ENCODE measurements at places on chromosomes 16 and 17.

DNA sequence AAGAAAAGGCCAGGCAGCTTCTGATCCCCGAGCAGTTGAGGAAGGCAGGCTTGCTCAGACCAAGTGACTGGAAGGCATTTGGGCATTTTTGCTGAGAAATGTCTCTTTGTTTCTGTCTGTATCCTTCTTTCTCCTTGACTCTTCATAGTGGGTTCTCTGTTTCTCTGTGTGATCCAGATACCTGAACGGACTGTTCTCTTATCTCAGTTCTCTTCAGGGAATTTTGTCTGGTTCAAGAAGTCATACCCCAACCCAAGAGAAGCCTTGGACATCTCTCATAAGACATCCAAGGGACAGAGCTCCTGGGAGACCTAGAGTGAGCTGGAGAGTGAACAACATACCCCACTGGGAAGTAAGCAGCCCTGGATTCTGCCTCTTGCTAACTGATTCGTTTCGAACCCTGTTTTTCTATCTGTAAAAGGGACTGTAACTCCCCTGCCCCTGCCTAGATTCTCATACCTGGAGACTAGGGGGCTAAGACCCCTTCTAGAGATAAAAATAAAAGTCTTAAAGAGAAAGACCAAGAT lies 541 bp downstream of the CCL3 start:
- no peak for DNase-seq

- DNase-seq = no peak
Observed at GRCh38 chr16:66002601-66003000, 363.9 kb upstream of the CDH5 start.

DNA sequence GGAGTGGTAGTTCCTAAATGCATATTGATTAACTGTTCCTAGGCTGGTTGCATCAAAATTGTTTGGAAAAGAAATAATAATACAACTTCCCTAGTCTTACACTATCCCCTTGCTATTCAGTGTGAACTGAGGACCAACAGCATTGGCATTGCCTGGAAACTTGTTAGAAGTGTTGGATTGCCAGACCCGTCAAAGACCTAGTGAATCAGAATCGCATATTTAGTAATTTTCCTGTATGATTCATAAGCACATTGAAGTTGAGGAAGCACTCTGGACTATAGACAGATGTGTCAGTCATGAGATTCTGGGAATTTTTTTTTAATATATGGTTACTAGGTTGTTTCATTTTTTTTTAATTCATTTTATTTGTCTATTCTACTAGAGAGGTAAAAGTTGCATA lies 34.7 kb upstream of the KCNJ16 start:
- DNase-seq = no peak

DNA sequence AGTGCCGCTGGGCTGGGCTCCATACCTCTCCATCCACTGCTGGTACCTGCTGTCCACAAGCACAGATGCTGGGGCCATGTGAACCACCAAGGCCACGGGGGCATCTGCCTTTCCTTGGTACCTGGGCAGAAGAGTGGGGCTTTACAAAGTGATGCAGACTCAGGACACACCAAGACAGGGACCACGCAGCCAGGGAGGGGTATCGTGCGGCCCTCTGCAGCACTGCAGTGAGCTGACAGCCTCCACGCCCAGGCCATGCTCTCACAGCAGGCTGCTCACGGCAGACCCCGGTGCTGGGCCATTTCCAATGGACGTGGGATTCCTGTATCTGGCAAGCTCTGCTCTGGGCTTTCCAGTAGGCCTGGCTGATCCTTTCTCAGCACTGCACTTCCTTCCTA lies 14.4 kb downstream of the ELAC2 start:
- DNase-seq = no peak

DNA sequence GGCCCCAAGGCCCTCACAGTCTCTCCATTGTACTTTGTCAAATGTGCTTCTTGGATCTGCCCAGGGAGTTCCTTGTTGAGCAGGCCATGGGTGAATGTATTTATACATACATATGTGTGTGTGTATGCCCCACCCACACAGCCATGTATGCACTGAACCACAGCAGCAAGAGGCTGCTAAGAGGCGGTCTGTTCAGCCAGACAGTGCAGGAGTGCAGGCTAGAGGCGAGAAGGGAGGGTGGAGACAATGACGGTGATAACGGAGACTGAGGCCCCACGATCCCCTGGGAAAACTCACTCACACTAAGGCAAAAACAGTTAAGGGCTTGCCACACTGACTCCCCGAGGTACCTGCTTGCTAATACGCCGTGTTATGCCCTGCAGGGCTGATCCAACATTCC lies 151.0 kb upstream of the CDC42EP4 start:
- no peak for DNase-seq

DNA sequence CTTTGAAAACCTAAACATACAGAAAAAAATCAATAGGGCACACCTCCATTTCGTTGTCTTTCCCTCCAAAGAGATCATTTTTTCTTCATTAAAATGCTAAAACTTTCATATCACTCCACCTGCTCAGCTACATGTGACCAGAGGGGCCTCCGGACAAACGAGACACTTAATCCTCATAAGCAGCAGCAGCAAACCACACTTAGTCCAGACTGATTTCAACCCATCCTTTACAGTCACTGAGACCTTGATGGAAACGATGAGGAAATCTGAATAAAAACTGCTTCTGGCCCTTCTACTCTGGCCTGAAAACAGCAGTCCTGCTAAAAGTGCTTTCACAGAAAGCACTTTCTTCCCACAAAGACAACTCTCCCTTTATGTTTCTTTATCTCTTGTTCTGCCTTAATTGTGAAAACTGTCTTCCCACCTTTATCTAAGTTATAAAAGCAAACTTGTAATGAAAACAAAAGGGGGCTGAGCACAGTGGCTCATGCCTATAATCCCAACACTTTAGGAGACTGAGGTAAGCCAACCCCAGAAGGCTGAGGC lies 4.6 kb downstream of the ANKRD11 start:
- DNase-seq = no peak

DNA sequence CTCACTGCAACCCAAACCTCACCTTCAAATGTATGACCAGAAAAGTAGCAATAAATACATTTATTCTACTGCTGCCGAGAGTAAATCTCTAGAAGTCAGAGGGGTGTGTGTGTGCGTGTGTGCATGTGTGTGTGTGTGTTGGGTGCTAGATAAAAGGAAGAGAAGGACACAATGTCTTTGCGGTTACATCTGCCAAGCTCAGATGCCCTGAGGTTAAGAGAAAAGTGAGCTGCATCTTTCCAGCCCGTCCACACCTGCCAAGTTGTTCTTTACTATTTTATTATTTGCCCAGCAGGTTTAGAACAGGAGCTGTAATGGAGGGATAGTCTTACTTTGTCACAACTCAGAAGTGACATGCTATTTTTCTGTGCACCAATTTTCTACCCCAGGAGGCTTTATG lies 54.5 kb upstream of the ANKFN1 start:
- DNase-seq = no peak

DNA sequence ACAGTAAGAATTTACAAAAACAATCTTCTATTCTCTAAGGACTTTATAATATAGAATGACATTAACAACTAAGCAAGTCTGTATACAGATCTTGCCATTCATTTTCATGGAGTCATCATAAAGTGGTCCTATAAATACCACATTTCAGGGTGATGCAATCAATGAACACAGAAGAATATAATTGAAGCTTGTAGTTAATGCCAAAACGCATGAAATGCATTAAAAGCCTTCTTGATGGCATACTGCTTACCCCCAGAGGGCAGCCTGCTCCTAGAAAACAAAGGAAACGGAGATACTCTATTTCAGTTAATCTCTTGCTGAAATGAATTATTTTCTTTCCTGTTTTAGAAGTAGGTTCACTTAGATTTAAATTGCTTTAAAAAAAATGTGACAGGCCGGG lies 45.2 kb upstream of the STAC2 start:
- DNase-seq = no peak

- DNase-seq = no peak
Observed at GRCh38 chr16:30912794-30913412, 10.5 kb upstream of the FBXL19 start.

DNA sequence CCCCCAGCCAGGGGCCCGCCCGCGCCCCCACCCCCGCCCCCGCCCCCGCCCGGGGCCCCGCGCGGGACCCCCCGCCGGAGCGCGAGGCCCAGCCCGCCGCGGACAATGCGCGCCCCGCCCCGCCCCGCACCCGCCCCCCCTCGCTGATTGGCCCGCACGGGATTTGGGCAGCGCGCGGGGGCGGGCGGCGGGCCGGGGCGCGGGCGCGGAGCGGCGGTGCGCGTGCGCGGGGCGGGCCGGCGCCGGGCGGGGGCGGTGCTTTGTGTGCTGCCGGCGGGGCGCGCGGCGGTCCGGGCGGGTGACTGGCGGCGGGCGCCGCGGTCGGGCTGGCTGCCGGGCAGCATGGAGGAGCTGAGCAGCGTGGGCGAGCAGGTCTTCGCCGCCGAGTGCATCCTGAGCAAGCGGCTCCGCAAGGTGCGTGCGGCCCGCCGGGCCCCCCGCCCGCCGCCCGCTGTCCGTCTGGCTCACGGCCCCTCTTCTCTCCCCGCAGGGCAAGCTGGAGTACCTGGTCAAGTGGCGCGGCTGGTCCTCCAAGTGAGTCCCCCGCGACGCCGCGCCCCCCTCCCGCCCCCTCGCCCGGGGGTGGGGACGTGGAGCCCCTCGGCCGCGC lies at the start of gene CBX2:
TSS of gene CBX2 (plus strand) at position 255 of the 610 bp plus-strand sequence. CDS start at position 343, 88 bp downstream.
- DNase-seq = peak; percentile 79

GRCh38 chr17:165939-166338 lies 15.5 kb downstream of the DOC2B start:
- no peak for DNase-seq

- DNase-seq = no peak
Observed at GRCh38 chr17:79434215-79434614, 176.6 kb downstream of the RBFOX3 start.

DNA sequence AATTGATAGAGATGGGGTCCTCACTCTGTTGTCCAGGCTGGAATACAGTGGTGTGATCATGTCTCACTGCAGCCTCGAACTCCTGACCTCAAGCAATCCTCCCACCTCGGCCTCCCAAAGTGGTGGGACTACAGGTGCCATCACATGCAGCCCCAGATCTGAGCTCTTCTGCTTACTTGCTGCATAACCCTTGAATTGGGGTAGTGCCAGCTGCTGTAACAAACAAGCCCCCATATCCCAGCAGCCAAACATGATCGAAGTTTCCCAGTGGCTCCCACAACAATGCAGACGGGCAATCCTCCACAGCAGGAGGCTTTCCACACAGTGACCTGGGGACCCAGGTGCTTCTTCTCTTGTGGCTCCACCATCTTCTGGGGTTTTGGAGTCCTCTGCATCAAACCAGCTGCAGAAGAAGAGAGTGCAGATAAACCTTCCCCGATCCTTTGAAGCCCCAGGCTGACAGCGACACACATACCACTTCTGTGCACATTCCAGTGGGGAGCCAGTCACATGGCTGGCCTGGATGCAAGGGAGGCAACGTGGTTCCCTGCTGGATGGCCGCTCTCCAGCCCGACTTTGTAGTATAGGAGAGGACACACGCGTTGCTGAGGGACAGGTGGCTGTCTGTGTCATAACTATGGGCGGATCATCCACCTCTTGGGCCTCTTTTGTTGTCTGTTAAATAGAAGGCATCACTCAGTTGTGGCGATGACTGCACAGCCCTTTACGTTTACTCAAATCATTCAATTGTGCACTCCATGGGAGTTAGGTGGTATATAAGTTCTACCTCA lies 16.7 kb downstream of the SBK1 start:
- no peak for DNase-seq

- no peak for DNase-seq
Observed at GRCh38 chr17:78290721-78291120, 59.3 kb downstream of the TMEM235 start.

DNA sequence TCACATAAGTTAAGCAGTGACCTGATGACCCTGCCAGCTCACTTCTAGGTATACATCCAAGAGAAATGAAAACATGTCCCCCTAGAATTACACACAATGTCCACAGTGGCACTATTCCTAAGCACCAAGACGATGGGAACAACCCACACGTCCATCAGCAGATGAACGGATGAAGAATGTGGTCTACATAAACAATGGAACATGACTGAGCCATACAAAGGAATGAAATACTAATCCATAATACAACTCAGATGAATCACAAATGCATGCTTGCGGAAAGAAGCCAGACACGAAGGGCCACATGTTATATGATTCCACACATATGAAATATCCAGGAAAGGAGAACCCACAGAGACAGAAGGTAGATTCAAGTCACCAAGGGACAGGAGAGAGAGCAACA lies 17.4 kb downstream of the USP22 start:
- DNase-seq = no peak

- DNase-seq = no peak
Observed at GRCh38 chr16:29852654-29853053, 10.4 kb downstream of the CDIPT start.

GRCh38 chr17:42087736-42088705 lies 10.3 kb downstream of the ZNF385C start:
- no peak for DNase-seq

DNA sequence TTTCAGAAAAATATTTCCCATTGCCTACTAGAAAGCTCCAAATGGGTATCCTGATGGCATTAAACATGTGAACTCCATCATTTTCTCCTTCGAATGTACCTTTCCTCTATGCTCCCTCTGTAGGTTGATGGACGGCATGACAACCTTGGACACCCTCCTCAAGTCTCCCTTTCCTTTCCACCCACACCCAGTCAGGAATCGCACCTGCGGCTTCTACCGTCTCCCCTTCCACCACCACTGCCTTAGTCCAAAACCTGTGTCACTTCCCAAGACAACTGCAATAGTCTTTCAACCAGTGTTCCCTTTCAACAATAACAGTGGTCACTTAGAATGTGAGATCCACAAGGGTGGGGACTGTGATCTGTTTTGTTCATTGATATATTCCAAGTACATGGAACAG lies 233.1 kb upstream of the AXIN2 start:
- no peak for DNase-seq

GRCh38 chr17:79991924-79992648 lies 43.6 kb downstream of the TBC1D16 start:
- no peak for DNase-seq

DNA sequence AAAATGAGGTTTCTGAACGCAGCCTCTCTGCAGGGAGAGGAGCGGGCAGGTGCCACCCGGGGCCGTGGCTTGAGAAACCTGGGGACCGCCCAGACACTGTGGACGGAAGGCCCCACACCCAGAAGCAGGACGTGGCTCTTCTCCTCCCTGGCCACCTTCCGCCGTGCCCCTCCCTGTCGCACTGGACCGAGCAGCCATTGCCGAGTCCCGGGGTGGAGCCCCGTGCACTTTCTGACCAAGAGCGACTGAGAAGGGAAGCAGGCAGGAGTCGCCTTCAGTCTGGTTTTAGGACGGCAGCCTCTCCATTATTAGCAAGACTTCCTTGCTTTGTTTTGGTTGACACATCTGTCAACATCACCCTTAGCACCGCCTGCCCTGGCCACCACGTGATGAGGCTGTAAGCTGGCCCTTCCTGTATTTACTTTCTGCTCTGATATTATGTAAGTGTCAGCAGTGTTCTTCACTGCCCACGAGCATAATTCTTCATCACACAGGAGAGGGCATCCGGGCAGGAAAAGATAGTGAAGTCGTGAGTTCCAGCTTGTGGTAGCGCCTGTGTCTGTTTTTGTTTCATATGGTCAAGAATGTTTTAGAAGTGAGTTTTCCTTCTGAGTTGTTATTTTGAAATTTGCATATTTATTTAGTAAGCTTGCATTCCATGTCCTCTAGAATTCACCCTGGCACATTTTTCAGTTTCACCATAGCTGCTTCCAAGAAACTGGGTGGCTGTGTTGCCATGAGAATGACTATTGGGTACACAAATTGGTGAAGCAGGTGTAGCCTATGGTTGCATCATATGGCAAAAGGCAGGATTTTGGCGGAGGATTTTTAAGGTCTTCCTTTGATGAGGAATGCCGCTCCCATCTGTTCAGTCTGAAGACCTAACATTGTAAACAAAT lies 1.0 kb downstream of the HERPUD1 start:
- DNase-seq = peak; percentile 29

- DNase-seq = no peak
Observed at GRCh38 chr16:30376461-30376902, 1.9 kb downstream of the MYL11 start.

GRCh38 chr16:86245351-86245750 lies 265.0 kb upstream of the FOXF1 start:
- DNase-seq = no peak

Data from stimulated activated naive CD4-positive, alpha-beta T cell treated with Interleukin-2 at 50 U/mL for 16 hours (primary cell).